ENCODE measurements at places on chromosomes 12 and 14.

- DNase-seq: no peak
Measured at GRCh38 chr12:103382736-103383346, 112.9 kb downstream of the C12orf42 start.

DNA sequence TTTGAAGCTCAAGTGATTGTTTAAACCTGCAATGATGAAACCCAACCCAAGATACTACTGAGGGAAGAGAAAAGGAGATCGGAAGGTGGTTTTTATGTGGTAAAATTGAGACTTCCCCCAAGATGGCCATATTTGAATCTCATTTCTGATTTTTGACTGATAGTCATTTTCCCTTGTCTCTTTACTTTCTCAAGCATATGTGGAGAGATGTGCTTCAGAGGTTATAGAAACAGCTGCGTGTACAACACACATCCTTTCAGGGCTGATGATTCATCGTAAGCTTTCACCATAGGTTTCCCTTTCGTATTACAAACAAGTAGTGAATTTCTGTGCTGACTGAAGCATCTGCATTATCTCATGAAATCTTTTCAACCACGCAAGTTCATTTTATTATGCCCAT lies 276.2 kb downstream of the EMP1 start:
- DNase-seq: no peak

GRCh38 chr12:122004633-122005071 lies 17.0 kb upstream of the BCL7A start:
- DNase-seq: no peak

- DNase-seq: no peak
Measured at GRCh38 chr12:77785211-77785610, 45.5 kb upstream of the NAV3 start.

DNA sequence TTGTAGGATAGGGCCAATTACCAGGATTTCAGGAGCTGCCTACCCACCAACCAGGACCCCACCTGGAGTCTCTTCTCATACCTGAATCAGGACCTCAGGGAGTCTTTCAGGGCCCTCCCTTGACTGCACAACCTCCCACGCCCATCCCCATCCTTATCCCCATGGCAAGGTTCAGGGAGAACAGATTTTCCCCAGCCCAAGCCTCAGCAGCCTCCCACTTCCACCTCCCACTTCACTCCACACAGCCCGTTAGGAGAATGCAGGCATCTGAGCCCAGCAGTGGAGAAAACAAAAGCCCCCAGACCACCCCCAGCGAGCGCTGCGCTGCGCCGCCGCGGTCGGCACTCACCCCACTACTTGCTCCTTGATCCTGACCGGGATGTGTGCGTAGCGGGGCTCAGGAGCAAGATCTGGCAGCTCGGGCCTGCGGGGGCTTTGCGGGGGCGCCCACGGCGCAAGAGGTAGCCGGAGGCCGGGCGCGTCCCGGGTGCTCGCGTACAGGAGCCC lies 1.4 kb downstream of the B4GALNT1 start:
- DNase-seq: no peak

DNA sequence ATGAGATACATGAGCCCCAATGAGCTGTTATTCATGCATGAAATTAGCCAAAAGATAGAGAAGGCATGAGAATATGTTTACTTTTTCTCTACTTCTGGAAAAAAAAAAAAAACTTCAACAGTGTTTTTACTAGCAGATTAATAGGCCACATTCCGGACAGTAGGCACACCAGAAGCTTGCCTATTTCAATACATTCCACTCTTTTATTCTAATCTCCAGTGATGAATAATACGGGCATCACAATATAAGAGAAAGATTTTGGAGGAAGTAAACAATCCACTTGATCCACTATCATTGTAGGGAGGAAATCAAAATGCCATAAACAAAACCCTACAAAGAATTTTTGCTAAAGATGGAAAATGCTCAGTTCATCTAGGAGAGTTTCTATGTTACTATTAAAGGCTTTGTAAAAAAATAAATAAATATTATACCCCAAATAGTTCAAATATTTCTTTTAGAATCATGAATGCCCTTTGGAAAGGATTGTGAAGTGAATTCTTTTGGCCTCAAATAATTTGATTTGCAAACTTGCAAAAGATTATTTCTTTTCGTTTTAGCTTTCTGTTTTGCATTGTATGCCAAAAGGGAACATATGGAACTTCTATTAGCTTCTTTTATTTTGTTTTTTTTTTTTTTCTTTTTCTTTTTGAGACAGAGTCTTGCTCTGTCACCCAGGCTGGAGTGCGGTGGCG lies 232.6 kb downstream of the EPS8 start:
- DNase-seq: no peak

GRCh38 chr12:104740668-104741067 lies 217.4 kb downstream of the SLC41A2 start:
- no peak for DNase-seq

- peak; percentile 94 for DNase-seq
Measured at GRCh38 chr14:72745991-72746980, 147.6 kb downstream of the DPF3 start.

GRCh38 chr14:77406718-77407117 lies 16.6 kb downstream of the NOXRED1 start:
- DNase-seq: no peak

DNA sequence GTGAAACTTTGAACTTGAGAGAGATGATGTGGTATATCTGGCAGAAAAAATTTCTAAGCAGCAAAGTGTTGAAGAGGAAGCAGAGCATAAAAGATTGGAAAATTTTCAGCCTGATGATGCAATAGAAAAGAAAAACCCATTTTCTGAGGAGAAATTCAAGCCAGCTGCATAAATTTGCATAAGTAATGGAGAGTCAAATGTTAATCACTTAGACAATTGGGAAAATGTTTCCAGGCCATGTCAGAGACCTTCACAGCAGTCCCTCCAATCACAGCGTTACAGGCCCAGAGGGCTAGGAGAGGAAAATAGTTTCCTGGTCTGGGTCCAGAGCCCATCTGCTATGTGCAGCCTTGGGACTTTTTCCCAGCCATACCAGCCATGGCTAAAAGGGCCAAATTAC lies 469.0 kb upstream of the FOXG1 start:
- no peak for DNase-seq

- DNase-seq: no peak
Measured at GRCh38 chr12:104060791-104061190, 3.5 kb upstream of the HCFC2 start.

GRCh38 chr12:50024805-50025186 lies 498 bp downstream of the RACGAP1 start:
- no peak for DNase-seq

DNA sequence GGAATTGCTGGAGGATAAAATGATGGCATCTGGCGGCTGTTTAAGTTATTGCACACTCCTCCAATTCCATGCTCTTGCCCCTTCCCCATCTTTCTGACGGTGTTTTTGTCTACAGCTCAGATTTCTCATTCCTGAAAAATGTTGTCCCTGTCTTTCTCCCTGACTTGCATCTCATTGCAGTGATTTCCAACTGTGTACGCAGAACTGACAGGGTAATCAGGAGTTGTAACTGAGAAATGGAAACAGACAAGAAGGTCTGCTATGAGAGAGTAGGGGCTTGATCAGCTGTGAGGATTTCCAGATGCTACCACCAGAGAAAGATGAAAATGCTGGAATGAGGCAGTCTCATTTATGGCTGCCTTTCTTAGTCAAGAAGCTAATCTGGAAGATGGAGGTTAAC lies 1.3 kb downstream of the ERP27 start:
- no peak for DNase-seq

GRCh38 chr12:94725375-94726168 lies 75.2 kb upstream of the TMCC3 start:
- DNase-seq: no peak

DNA sequence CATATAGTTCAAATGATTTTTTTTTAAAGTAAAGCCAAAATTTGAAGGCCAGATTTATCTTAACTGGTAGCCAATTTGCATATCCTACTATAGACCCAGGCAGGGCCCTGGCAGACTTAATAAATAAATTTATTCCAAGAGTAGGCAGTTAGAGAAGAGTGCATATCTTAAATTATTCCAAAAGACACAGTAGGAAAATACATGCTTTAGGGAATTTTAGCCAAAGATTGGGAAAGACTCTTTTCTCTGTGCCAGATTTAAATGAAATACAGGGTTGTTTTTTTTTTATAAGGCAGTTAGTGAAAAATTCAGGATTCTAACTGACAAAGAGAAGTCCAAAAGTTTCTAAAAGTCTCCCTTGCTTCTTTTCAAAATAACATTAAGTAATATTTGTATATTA lies 65.5 kb downstream of the ST8SIA1 start:
- no peak for DNase-seq

DNA sequence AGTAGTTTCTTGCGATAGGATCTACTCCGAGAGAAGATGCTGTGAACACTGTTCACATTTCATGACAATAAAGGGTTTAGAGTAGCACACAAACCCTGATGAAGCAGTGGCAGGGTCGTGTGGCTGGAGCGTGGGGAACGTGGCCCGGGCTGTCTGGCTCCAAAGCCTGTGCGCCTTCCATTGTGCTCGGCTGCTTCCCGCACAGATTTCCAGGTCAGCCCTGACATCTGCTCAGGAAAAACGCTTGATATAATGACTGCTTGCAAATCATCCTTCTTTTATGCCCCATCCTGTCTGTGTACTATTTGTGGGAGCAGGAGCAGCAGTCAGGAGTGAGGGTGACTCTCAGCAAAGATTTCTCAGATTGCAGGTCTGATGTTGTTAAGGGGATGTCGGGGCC lies 78.6 kb downstream of the EML1 start:
- no peak for DNase-seq

DNA sequence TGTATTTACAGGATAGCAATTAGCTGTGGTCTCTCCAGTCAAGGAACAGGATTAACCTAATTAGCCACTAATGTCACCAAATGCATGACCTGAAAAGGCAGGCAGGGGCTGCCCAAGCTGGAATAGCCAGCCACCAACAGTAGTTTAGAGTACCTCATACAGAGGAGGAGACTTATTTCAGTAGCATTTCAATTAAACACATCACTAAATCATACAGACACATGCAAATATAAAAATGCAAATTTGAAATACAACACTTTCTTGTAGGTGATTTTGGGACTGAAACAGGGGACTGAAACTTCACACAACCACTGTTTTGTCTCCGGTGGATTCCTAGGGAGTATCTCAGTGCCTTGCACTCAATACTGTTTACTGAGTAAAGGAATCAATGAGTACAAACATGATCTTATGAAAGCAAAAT lies 636 bp upstream of the IFNG-AS1 start:
- DNase-seq: no peak

GRCh38 chr14:24699052-24699451 lies 65.1 kb upstream of the GZMB start:
- no peak for DNase-seq

DNA sequence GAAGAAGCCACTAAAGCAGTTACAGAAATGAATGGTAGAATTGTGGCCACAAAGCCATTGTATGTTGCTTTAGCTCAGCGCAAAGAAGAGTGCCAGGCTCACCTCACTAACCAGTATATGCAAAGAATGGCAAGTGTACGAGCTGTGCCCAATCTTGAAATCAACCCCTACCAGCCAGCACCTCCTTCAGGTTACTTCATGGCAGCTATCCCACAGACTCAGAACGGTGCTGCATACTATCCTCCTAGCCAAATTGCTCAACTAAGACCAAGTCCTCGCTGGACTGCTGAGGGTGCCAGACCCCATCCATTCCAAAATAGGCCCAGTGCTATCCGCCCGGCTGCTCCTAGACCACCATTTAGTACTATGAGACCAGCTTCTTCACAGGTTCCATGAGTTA lies 21.5 kb upstream of the SRGAP1 start:
- DNase-seq: no peak

DNA sequence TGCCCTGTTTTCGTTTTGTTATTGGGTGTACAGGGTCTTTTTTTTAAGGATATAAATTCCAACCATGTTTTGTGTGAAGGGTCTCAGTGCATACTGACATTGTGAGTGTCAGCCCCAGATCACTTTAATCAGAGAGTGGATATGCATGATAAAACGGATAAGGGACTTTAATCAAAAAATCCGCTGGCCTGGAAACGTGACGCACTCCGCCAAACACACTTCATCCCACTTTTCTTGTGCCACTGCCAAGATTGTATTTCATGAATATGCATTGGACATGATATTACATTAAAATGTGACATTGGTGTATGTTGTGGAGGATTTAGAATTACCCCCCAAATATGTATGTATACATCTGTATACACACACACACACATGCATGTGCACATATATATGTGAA lies 273.1 kb downstream of the VRK1 start:
- no peak for DNase-seq

DNA sequence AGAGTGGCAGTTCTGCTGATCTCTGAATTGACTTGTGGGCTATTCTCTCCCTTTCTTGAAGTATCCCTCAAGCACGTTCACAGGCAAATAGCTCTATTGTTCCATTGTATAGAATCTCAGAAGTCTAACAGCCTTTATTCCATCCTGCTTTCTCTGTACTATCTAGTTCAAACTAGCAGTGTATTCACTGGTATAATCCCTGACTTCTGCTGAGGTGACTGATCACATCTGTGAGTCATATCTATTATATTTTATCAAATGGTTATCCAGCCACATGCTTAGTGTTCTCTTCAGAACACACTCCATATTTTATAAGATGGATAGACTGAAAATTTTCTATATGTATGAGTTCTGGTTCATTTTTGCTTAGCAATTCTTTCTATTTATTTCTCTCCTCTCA lies 866.1 kb downstream of the C12orf50 start:
- no peak for DNase-seq

GRCh38 chr14:68621400-68622365 lies 171.2 kb downstream of the ZFP36L1 start:
- no peak for DNase-seq

- DNase-seq: no peak
Measured at GRCh38 chr14:28373721-28374120, 392.9 kb upstream of the FOXG1 start.

DNA sequence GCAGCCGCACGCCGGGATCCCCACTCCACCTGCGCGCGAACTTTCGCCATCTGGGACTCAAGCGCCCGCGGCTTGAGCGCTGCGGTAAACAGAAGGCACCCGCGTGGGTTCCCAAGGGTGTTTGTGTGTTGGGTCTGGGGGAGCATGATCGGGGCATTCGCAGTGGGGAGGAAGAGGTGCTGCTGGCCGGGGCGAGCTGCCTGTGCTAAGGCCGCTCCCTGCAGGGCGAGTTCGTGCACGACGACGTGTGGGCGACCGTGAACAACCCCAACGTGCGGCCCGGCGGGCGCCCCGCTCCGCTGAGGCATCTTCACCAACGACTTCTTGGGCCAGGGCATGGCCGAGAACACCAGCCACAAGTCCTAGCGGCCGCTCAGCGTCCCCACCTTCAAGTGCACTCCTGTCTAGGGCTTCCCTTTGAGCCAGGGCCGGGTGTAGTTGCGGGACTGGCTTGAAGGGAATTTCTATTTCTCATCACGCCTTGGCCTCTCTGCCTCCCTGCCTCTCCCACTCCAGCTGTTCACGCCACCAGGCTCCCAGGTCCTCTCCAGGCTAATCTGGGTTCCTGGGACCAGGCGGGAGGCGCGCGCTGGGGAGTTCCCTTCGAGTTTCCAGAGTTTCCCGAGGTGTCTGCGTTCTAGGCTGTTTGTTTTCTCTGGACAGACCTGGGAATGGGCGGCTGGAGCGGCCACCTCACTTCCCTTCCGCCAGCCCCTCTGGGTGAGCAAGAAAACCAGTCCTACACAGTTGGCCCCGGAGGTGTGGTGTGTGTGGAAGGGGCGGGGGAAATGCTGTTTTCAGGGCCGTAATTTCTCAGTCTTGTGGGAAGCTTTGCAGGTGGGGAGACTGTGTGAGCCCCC lies 417.8 kb upstream of the TMTC1 start:
- DNase-seq: no peak

- no peak for DNase-seq
Measured at GRCh38 chr12:48001505-48002413, 2.5 kb downstream of the COL2A1 start.

- DNase-seq: peak; percentile 19
Measured at GRCh38 chr12:39441963-39442830, 723 bp downstream of the KIF21A start.

- DNase-seq: peak; percentile 76
Measured at GRCh38 chr14:37874429-37875109, 279.1 kb downstream of the TTC6 start.
